ENCODE measurements at places on chromosomes 4 and X. TPM values are rescaled to one million over a fixed set of nuclear protein-coding genes. Genes with fewer than 3 reads are reported as not detected.

Gene TSPYL2
- 46.7 TPM for total RNA-seq

DNA sequence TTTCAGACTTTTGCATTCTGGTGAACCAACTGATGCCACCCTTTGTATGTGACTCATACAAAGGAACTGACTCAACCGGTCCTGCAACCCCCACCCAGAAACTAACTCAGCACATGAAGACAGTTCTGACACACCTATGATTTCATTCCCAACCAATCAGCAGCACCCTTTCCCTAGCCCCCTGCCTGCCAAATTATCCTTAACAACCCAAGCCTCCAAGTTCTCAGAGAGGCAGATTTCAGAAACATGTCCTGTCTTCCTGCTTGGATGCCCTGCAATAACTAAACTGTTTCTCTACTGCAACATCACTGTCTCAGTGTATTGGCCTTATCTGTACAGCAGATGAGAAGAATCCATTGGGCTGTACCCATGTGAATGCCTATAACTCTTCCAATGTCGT lies 284.7 kb downstream of the CAMK2D start:
- peak overlapping the region; percentile 75 for H3K27ac ChIP-seq
- peaks cover 32% of the 10 kb centered on the region for H3K4me1 ChIP-seq
- H3K27me3 ChIP-seq = no peaks in the 10 kb centered on the region
- DNase-seq = peak; percentile 20

DNA sequence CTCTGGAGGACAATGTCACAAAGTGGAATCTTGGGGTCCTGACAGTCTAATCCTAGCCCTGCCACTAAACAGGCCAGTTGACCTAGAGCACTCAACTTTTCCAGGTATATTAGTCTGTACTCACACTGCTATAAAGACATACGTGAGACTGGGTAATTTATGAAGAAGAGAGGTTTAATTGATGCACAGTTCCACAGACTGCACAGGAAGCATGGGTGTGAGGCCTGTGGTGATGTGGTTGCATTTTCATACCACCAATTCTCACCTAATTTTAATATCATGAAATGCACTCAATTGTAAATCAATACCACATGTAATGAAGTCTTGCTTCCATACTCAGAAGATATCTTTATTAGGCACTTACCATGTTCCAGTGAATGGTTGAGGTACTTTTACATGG lies 192.0 kb downstream of the HS6ST2 start:
- DNase-seq = no peak
- H3K36me3 ChIP-seq = no peaks in the 10 kb centered on the region
- H3K27me3 ChIP-seq = no peaks in the 10 kb centered on the region
- no peak overlapping the region for H3K27ac ChIP-seq
- H3K4me1 ChIP-seq = no peaks in the 10 kb centered on the region

Gene PLAC1
- not detected for total RNA-seq

Gene HPGDS
- not detected for total RNA-seq

- peaks cover 27% of the 10 kb centered on the region for H3K36me3 ChIP-seq
- H3K27me3 ChIP-seq = no peaks in the 10 kb centered on the region
- DNase-seq = peak; percentile 94
- H3K4me3 ChIP-seq = peak within 1 kb of the TSS; percentile 98
- peaks cover 44% of the 10 kb centered on the region for H3K4me1 ChIP-seq
These were observed at the start of gene GRSF1 for GRCh38 chr4:70839589-70840093. TSS of gene GRSF1 (minus strand) at chr4:70839890. CDS start at chr4:70839827, 63 bp downstream.

DNA sequence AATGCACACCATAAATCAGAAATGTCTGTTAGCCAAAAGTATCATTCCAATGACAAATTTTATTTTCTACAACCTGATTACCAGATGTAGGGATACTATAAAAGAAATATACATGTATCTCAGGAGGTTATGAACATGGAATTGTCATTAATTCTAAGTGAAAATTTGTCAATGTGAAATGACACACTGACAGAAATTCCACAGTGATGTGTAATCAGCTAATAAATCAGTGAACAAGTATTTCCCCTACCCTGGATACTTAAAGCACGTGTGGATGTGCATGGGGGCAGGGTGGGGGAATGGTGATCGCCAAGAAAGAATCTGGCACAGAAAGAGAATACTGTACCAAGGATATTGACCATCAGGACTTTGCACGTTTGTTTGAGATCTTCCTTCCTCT lies 123.6 kb downstream of the SH3RF1 start:
- no peaks in the 10 kb centered on the region for H3K36me3 ChIP-seq
- H3K4me1 ChIP-seq = no peaks in the 10 kb centered on the region
- no peak for DNase-seq
- no peak overlapping the region for H3K4me3 ChIP-seq

GRCh38 chr4:79611026-79611425 lies 203.0 kb upstream of the GK2 start:
- H3K27me3 ChIP-seq = no peaks in the 10 kb centered on the region
- no peaks in the 10 kb centered on the region for H3K4me1 ChIP-seq
- DNase-seq = no peak

Gene GAGE12F
- not detected for total RNA-seq

GRCh38 chr4:54568184-54568583 lies 89.6 kb upstream of the KIT start:
- no peak overlapping the region for H3K27ac ChIP-seq
- no peaks in the 10 kb centered on the region for H3K27me3 ChIP-seq
- no peak for DNase-seq
- H3K36me3 ChIP-seq = no peaks in the 10 kb centered on the region
- H3K4me3 ChIP-seq = no peak overlapping the region

- no peak for DNase-seq
- H3K36me3 ChIP-seq = peaks cover 1% of the 10 kb centered on the region
- peaks cover 16% of the 10 kb centered on the region for H3K4me1 ChIP-seq
- H3K27ac ChIP-seq = no peak overlapping the region
These were observed 9.3 kb downstream of the TKTL1 start for GRCh38 chrX:154304846-154305245.

Gene GIMD1
- not detected for total RNA-seq

DNA sequence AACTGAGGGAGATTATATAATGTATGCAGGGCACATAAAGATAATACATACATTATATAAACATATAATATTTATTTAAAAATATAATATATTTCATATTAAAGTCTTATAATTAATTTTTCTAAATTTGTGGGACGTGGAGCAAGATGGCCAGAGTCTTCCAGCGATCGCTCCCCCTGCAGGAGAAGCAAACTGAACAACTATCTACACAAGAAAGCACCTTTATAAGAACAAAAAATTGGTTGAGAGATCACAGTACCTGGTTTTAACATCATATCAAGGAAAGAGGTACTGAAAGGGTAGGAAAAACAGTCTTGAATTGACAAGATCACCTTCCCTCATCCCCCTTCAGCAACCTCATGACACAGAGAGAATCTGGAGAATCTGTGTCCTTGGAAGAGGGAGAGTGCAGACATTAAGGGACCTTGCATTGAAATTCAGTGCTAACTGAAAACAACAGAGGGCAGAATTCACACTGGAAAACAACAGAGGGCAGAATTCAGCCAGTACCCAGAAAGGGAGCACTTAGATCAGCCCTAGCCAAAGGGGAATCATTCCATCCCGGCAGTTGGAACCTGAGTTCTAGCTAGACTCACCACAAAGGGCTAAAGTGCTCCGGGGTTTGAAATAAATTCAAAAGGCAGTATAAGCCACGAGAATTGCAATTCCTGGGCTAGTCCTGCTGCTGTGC lies 262.5 kb upstream of the NDST3 start:
- no peaks in the 10 kb centered on the region for H3K36me3 ChIP-seq
- no peak overlapping the region for H3K4me3 ChIP-seq
- H3K27ac ChIP-seq = no peak overlapping the region
- no peaks in the 10 kb centered on the region for H3K27me3 ChIP-seq
- H3K4me1 ChIP-seq = no peaks in the 10 kb centered on the region

DNA sequence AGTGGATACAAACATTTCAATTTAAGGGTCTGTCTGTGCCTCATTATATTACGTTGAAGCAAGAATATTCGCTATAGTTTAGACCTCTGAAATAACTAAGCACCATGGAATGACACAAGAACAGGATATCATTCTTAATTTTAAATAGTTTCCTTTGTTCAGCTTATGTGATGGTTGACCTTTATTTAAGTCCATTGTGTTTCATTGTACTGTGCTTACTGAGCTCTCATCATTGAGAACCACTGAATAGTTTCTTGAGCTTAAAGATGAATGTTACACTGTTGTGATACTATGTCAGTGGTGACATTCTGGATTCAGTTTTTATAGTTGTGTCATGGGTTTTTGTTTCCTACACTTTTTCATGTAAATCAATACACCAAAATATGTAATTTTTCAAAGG lies 239.3 kb downstream of the RPA4 start:
- H3K4me3 ChIP-seq = no peak overlapping the region
- H3K4me1 ChIP-seq = no peaks in the 10 kb centered on the region
- H3K36me3 ChIP-seq = peaks cover 5% of the 10 kb centered on the region
- no peaks in the 10 kb centered on the region for H3K27me3 ChIP-seq
- H3K27ac ChIP-seq = no peak overlapping the region

DNA sequence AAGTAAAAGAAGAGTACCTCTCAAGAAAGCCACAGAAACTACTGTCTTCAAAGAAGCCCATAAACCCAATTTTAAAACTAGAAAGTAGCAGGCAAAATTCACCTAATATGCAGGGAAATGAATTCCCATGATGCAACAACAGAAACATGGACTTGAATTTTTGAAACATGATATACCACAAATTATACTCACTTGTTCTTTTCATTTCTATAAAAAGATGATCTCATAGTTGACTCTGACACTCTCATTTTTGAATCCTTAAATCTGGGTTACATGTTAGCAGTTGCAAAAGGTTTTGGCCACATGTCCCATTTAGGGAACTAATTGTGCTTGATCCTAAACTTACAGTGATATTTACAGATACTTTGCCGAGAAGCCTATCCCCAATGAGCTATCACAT lies 1130.8 kb downstream of the FAT4 start:
- no peaks in the 10 kb centered on the region for H3K27me3 ChIP-seq
- H3K4me3 ChIP-seq = no peak overlapping the region
- no peaks in the 10 kb centered on the region for H3K4me1 ChIP-seq

Gene HTR2C
- total RNA-seq = not detected

DNA sequence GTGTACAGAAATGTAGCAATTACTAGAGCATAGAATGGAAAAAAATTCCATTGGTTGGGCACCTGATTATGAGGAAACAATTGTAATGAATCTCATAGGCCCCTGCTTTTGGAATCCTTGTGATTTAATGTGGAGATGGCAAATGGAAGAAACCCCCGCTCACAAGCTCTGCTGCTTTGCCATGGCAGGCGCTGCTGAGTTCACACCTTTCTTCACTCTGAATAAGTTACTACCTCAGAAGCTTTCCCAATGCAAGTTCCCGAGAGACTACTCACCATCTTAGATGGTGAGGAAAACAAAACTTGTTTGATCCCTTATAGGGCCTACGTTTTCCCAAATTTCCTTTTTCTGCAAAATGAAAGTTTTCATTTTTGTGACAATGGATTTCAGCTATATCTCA lies 266.6 kb upstream of the TAPT1 start:
- no peaks in the 10 kb centered on the region for H3K36me3 ChIP-seq
- H3K27me3 ChIP-seq = no peaks in the 10 kb centered on the region
- H3K27ac ChIP-seq = no peak overlapping the region
- DNase-seq = no peak
- H3K4me3 ChIP-seq = no peak overlapping the region

DNA sequence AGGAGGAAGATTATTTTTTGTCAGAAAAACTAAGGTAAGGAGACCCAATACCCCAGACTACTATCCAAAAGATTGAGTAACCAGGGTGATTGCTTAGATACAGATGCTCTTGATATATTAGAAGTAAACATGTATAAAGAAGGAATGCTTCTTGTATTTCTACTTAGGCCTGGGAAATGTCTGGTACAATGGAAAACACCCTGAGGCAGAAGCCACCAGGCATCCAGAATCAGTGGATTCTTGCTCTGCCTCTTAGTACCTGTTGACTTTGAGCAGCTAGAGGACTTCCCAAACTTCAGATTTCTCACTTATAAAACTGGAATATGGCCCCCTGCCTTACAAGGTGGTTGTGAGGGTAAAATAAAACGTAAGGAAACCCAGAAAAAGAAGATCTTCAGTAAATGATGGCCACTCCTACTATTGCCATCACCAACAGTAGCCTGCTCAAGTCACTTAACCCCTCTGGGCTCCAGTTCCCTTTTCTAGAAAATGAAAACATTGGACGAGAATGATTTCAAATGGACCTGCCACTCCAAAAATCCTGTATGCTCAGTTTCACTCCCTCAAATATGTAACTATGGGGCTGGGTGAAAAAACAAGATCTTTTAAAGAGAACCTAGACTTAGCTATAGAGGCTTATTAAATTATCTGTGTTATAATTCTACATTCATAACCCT lies 56.6 kb downstream of the AMELX start:
- DNase-seq = no peak
- no peaks in the 10 kb centered on the region for H3K27me3 ChIP-seq
- no peak overlapping the region for H3K4me3 ChIP-seq
- H3K27ac ChIP-seq = no peak overlapping the region

DNA sequence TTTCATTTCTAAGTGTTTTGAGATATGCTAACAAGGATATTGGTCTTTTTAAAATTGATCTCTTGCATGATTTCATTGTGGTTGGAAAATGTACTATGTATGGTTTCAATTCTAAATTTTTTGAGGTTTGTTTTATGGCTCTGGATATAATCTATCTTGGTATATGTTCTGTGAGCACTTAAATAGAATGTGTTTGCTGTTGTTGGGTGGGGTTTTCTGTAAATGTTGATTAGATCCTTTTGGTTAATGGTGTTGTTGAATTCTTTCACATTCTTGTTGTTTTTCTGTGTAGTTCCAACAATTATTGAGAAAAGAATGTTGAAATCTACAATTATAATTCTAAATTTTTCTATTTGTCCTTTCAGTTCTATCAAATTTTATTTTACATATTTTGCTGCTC lies 42.6 kb upstream of the GNRHR start:
- peaks cover under 1% of the 10 kb centered on the region for H3K36me3 ChIP-seq
- H3K27ac ChIP-seq = no peak overlapping the region
- no peaks in the 10 kb centered on the region for H3K27me3 ChIP-seq
- peaks cover 2% of the 10 kb centered on the region for H3K4me1 ChIP-seq
- no peak overlapping the region for H3K4me3 ChIP-seq

DNA sequence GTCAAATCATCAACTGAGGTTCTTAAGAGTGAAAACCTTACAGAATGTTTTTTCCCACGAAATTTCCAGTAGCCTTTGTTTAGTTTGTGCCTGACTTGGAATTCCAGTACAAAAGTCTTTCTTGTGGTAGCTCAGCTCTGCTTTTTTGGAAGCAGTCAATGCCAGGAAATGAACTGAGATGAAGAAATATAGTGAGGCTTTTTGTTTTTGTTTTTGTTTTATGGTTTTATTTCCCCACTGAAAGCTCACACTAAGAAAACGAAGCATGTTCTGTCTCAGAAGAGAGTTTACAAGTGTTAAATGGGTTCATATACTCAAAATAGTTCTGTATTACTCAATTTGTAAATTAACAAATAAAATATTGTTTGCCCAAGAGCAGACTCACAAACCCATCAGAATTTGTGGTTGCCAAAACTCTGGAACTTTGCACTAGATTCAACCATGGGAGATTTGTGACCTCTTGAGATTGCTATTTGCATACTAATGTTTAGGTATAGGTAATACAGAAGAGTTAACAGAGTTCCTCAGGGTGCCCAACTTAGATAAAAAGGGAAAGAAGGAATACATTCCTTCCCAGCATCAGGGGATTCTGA lies 1060.8 kb downstream of the FAT4 start:
- no peak overlapping the region for H3K27ac ChIP-seq
- no peaks in the 10 kb centered on the region for H3K27me3 ChIP-seq
- DNase-seq = no peak
- H3K4me1 ChIP-seq = no peaks in the 10 kb centered on the region
- no peak overlapping the region for H3K4me3 ChIP-seq

Data from activated naive CD8-positive, alpha-beta T cell treated with anti-CD3 and anti-CD28 coated beads for 36 hours (primary cell).